ENCODE measurements at places on chromosomes 1 and 21.

DNA sequence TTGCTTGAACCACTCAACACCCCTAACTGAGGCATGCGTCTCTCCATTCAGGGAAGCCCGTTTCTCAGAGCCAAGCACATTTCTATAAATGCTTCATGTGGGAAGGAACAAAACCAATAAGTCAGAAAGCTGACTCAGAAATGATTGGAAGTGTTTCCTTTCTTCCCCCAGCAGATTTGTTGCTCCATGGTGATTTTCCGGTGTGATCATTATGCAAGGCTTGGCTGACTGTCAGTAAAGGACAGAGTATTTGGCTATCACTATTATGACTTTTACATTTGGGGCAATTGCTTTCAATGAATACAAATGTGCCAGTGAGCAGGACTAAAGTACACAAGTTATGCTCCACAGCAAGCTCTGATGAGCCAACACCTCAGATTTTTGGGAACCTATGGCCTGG lies 53.3 kb upstream of the ZC3H11B start:
- DNase-seq: no peak

GRCh38 chr1:237011432-237011831 lies 7.2 kb upstream of the MT1HL1 start:
- DNase-seq: no peak

DNA sequence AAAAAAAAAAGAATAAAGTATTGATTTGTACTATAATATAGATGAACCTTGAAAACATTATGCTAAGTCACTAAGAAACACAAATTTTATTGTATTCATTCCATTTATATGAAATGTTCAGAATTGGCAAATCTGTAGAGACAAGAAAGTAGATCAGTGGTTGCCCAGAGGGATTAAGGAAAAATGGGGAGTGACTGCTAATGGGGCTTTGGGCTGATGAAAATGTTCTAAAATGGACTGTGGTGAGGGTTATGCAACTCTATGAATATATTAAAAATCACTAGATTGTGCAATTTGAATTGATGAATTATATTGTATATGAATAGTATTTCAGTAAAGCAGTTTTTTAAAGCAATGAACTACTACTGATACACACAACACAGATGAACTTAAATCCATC lies 10.0 kb downstream of the GDAP2 start:
- DNase-seq: no peak

GRCh38 chr1:166273618-166274017 lies 106.8 kb upstream of the FAM78B start:
- DNase-seq: no peak

DNA sequence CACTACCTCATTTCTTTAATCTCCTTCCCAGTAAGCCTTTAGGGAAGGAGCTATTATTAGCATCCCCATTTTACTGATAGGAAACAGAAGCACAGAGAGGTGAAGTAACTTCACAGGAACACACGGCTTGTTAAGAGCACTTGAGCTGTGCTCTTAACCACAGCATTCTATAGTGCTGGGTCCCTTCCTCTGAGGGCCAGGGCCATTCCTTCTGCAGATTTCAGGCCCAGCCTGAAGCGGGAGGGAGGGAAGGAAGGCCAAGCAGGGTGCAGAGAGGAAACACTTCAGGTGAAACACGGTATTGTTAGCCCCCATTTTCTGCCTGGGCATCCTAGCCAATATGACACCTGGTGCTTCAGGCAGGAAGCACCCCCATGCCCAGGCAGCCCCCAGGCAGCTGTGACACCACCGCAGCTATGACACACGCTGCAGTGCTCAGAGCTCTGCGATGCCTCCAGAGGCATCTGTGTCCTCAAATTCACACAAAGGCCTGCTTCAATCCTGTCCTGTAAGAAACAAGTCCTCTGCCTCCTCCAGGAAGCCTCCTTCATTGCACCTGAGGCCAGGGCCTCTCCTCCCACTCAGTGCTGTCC lies 4.5 kb upstream of the EXTL1 start:
- no peak for DNase-seq

DNA sequence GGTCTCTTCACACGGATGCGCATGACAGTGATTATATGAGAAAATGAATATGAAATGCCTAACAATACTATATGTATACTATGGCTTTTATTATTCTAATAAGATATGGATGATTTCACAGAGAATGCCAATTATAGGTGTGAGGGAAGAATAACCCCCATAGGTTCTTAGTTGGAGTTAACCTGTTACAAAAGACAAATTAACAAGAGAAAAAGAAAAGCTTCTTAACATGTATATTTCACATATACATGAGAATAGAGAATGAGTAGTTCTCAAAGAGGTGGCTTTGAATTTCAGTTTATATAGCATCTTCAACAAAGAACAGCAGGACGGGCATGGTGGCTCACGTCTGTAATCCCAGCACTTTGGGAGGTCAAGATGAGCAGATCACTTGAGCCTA lies 24.0 kb upstream of the DMRTB1 start:
- no peak for DNase-seq

DNA sequence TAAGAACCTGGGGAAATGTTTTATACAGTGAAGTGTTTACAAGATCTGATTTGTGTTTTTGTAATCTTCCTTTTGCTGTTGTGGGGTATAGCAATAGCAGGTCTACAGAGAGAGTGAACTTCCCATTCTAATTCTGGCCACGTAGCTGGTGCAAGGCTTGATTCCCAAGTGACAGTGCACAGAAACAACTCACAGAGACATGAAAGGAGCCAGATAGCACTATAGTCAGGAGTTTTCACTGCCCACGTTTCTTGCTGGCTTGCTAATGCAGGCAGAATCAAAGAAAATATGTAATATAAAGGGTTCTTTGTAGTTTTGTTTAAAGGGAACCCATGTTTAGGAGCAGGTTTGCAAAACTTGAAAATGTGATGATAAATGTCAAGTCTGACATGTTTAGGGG lies 170.9 kb upstream of the IVNS1ABP start:
- no peak for DNase-seq

GRCh38 chr1:190665045-190665444 lies 187.4 kb upstream of the BRINP3 start:
- no peak for DNase-seq

GRCh38 chr1:112937070-112937469 lies 18.9 kb downstream of the SLC16A1 start:
- DNase-seq: no peak

All from NCI-H1930 (cell line).